ENCODE measurements at places on chromosomes 3 and 15.

DNA sequence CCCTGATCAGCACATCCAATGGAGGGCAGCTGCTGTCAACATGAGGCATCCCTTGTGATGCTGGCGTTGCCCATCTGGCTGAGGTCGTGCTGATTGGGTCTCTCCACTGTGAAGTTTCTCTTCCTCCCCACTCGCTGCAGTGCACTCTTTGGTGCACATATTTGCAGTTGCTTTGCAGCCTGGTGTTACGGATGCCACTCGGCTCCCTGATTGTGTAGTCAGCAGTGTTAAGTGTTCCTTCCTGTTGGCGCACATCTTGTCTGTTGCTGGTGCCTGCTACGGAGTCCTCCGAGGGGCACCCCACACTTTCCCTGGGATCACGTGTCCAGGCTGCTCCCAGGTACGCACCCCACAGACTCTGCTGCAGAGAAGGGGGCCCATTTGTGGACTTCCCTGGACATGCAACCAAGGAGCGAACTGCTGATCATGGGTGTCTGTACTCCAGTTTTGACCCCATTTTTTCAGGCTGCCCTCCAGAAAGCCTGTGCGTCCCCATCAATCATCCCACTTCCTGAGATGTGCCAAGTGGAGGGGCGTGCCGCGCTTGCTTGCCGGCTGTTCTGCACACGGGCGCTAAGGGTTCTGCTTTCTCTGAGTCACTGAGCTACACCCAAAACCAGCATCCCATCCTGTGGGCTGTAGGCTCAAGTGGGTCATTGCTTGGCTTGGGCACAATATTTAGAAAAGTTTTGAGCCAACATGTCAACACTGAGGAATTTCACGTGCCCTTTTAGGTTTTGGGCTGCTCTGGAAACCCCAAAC lies 98.6 kb downstream of the FBLN2 start:
- DNase-seq: no peak

GRCh38 chr3:120424506-120424905 lies 26.3 kb downstream of the FSTL1 start:
- DNase-seq: no peak

DNA sequence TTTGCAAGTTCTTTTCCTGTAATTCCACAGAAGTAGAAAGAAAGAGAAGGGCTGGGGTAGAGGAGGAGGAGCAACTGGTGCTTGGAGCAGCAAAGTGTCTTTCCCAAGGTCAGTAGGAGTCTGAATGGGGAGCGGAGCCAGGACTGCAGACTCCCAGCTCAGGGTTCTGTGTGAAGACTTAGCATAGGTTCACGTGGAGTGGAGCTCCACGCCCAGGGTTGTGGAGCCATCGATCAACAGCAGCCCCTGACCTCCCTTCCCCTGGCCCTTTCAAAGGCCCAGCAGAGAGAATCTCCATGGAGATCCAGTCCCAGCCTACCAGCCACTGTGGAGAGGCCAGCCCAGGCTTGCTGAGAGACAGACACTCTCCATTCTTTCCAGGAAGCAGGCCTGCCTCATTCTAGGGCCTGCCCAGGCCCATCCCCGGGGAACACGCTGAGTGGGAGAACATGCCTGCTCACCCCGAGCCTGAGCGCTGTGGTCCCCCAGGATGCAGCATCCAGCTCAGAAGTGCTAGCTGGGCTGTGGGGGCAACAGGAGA lies 62.1 kb downstream of the CORO2B start:
- DNase-seq: no peak

- no peak for DNase-seq
Measured at GRCh38 chr3:154758109-154758868, 321.8 kb upstream of the MME start.

DNA sequence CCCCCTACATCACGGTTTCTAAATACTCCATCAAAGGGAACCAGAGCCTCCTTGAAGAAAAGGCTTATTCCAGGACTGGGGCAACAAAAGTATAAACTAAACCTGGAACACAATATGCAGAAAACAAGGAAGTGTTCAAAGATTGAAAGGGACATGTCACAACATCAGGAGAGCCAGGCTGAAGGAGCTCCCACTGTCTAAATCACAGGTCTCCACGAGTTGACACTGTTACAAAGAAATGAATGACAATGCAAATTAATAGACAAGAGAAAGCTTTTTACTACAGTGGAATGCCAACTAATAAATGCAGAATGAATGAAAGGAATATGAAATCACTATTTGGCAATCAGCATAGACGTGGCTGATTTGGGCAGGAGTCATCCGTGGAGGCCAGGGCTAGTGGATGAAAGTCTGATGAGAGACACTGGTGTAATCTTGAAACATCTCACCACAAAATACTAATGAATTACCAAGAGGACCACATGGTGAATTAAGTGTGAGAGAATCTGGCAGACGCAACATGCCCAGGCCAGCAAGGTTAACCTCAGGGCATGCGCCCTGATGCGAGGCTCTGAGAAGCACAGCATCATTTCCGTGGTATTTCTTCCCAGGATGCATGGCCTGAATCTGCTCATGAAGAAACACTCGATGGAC lies 123.8 kb upstream of the TJP1 start:
- no peak for DNase-seq

DNA sequence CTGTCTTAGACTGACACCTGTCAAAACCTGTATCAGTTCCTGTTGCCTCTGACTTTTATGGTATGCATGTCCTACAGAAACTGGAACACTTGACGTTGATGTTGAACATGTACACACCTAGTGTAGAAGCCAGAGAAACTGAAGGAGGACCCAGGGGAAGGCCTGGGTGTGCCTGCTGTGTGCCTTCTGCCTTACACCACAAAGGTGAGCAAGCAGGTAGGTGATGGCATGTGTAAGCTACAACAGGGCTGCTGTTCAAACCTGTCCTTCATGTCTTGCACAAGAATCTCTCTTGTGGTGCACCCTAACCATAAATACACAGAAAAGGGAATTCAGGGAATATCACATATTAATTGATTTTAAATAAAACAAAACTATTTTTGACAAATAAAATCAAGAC lies 13.6 kb upstream of the AQP9 start:
- DNase-seq: no peak

Data from stimulated activated CD4-positive, alpha-beta T cell treated with anti-CD3 and anti-CD28 coated beads, TNF-alpha, amount 100 ng/mL, for 4 hours (primary cell).